ENCODE measurements at places on chromosomes 4 and X.
A peak's percentile ranks its signal among the peaks of the same experiment; 100 is the strongest.

GRCh38 chr4:25567253-25567652, 88.4 kb upstream of the SLC34A2 start:
- DNase-seq: no peak

- no peak for DNase-seq
Measured at GRCh38 chr4:113317523-113317922, 268.1 kb downstream of the ANK2 start.

- DNase-seq: peak; percentile 5
Measured at GRCh38 chr4:147799986-147800555, 68.2 kb downstream of the ARHGAP10 start.

- no peak for DNase-seq
Measured at GRCh38 chr4:142447009-142447408, 399.1 kb downstream of the INPP4B start.

- no peak for DNase-seq
Measured at GRCh38 chrX:27446423-27446822, 16.7 kb downstream of the PPP4R3C start.

DNA sequence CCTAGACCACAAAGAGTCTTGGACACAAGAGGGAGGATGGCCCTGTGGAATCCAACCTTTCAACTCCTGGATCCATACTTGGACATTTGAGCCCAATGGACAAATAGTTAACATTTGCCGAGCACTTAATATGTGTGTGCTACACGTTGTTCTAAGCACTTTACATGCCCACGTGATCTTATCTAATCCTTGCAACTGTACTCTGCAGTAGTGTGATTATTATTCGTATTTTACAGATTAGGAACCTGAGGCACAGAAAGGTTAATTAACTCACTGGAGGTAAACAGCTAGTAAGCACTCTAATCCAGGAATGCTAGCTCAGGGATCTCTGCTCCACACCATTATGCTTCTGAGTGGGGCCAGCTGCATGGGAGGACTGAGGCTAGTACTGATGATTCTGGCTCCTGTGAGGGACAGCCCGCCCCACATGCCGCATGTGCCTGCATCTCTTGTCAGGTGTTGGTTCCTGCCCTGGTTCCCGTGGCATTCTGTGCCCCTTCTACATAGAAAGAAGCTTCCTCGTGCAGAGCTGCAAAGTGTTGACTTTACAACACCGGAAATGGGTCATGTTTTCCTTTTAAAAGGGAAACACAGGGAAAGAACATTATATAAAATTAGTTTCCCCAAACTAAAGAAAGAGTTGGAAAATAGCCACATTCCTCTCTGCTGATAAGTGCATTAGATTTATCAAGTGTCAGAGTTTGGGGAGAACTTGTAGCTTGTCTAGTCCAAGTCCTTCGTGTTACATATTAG, 34.8 kb downstream of the PLAC1 start:
- no peak for DNase-seq

DNA sequence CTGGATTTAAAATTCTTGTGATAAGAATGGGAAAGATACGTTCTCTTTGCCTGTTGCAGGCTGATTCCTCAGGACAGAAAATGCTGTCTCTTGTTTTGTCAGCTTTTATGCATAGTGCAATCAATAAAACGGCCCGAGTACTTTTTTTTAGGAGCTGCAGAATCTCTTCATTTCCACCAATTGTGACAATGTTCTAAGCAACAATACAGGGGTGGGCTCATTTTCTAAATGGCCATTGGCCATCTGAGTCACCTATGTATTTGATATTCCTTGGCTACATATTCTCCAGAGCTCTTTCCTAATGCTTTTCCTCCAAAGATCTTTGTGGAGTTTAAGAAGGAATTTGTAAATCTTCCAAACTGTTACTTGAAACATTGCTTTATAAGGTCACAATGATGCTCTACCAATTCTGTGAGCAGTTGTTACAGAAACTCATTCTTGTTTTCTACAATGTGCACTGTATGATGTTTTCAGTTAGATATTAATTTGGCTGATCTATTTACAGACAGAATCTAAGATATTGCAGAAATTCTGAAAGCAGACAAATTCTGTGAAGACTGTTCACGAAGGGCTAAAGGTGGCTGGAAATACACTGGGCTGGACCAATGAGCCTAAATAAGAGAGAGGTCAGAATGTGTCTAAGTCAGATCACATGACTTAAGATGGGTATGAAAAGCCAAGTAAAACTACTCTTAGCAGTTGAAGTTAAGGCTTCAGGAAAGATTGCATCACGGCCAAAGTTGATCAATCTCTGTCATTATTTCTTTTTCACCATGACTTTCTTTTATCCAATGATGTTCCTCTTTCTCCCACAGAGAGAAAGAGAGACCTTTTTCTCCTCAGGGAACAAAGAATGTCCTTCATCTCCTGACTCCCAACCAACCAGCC, 33.4 kb downstream of the TAPT1 start:
- DNase-seq: no peak

GRCh38 chr4:107304699-107305286, 268.7 kb upstream of the DKK2 start:
- DNase-seq: no peak

DNA sequence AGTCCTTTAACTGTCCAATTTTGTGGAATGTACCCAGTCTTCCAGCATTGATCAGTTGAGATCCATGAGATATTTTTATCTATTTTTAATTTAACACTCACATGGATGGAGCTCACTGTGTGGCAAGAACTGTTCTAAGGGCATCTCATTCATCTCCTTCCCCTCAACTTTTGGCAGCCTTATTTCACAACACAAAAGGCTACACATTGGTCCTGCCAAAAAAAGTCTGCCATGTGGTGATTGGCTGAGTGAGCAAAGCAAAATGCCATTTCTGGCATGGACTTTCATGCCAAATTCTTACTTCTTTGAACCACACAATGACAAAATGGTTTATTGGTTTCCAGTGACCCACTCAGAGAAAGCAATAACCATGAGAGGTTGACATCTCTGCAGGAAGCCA, 171.6 kb upstream of the MAP3K15 start:
- no peak for DNase-seq

DNA sequence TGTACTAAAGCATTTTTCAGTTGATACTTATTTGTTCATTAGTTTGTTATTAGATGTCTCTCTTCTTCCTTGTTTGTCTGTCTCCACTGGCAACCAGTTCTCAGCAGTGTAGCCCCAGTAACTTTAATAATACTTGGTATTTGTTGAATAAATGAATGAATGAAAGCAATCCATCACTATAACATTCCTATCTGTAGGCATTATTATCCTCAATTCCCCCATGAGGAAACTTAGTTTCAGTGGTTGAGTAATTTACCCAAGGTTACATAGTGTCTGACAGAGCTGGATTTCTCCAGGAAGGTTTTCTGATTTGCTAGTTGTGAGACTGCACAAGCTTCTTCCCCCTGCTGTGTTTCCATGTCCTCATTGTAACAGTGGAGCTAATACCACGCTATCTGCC, 27.8 kb upstream of the MAOB start:
- no peak for DNase-seq

DNA sequence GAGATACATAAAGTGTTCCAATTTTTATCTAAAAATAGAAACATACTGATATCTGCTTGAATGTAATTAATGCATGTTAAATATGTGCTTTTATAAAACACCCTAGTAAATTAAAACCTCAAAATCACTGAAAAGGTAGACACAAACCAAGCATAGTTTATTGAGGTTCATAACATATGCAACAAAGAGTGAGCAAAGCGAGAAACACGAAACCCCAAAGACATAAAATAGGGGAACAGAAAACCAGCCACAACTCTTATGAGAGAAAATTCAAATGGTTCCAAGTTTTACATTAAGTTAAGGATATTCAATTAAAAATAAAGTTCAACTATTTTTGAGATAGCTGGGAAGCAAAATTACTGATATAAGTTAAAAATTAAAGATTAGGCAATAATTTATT, 336.4 kb upstream of the AGA start:
- DNase-seq: no peak
